Stimulated activated CD8-positive, alpha-beta memory T cell treated with anti-CD3 and anti-CD28 coated beads, Interleukin-7, amount 100 ng/mL, for 48 hours (primary cell): ENCODE measurements at places on chromosomes 6 and 20.

DNA sequence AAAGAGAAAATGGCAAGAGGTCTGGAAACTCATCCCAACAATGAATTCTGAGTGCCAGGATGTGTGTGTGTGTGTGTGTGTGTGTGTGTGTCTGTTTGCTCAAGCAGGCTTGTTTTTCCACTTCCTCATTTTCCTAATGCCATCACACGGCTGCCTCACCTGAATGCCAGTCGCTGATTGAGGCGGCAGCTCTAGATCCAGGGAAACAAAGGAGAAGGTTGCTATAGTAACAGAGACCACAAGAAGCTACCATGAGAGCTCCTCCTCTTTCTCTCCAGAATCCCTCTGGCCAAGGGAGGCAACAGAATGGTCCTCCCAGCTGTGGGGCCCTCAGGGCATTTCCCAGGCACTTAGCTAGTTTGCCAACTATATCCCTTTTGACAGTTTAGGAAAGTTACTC lies 241.1 kb upstream of the TSHZ2 start:
- DNase-seq: no peak

- no peak for DNase-seq
Measured at GRCh38 chr6:10690651-10691445, 3.6 kb downstream of the C6orf52 start.

GRCh38 chr20:36408219-36408618 lies 102.1 kb downstream of the DLGAP4 start:
- DNase-seq: no peak

- no peak for DNase-seq
Measured at GRCh38 chr6:75691012-75691411, 58.0 kb upstream of the MYO6 start.

DNA sequence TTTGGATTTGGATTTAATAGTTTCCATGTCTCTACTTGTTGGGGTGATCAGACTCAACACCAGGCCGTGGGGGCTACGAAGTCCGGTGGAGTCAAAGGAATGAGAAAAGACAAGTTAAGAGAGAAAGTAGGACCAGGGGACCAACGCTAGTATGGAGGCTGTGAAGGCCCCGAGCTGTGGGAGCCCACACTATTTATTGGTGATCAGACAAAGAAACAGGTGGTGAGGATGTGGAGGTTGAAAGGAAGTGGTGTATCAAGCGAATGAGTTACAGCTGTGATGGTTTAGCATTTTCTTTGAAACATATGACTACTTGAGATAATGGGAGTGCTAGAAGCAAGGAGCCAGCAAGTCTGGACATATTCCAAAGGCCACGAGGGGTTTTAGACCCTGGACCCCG lies 62.4 kb downstream of the AKAP7 start:
- DNase-seq: no peak
